ENCODE measurements at places on chromosomes 11 and 22.

- no peak for DNase-seq
These were observed 12.6 kb upstream of the MAPK8IP1 start for GRCh38 chr11:45872651-45873356.

GRCh38 chr11:60347084-60347797 lies 20.2 kb downstream of the MS4A6E start:
- DNase-seq: no peak

GRCh38 chr11:17385492-17385891 lies 3.0 kb downstream of the KCNJ11 start:
- DNase-seq: no peak

- DNase-seq: no peak
These were observed 10.4 kb upstream of the ZNF74 start for GRCh38 chr22:20383538-20383937.

DNA sequence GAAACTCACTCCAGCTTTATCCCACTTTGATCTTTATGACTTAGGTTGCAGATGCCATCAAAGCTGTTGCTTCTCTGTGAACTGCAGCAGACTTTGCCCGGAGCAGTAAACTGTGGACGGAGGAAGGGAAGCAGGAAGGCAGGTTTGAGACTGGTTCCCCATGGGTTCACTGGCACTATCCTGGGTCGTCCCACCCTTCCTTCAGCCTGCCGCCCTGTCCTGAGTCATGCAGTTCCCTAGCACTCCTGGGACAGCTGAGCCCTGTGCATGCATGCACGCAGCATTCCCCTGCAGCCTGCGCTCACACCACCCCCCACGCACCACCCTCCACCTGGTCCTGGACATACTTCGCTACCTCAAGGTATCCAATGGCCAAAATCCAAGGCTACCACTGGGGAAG lies 23.5 kb upstream of the P2RY2 start:
- no peak for DNase-seq

GRCh38 chr11:33895752-33896137 lies 3.9 kb upstream of the LMO2 start:
- DNase-seq: no peak

GRCh38 chr11:26070714-26071380 lies 261.1 kb upstream of the ANO3 start:
- no peak for DNase-seq

DNA sequence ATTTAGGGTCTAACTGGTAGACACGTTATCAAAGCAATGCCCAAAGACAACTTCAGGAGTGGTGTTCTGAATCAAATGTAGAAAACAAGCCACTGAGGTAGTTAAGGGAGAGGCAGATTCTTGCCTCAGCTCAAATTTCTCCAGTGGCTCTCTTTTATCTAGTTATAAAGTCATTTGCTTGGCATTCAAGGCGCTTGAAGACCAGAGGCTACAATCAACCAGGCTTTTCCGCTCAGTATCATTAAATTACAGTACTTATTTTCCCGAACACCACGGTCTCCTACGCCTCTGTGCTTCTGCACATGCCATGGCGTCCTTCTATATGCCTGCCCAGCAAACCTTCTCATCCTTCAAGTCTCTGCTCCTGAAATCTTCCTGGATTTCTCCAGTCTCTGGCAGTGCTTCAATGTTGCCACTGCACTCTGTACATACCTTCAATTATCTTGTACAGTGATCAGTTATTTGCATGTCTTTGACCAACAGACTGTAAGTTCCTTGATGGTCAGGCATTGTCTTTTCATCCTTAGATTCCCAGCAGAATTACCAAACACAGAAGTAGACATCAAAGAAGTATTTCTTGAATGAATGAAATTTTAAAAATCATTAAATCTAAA lies 1.4 kb downstream of the POGLUT3 start:
- DNase-seq: no peak

GRCh38 chr22:35422936-35423335 lies 23.0 kb downstream of the MCM5 start:
- DNase-seq: no peak
